Fibroblast of skin of left biceps (primary cell): ENCODE measurements at places on chromosomes 5 and 9.

DNA sequence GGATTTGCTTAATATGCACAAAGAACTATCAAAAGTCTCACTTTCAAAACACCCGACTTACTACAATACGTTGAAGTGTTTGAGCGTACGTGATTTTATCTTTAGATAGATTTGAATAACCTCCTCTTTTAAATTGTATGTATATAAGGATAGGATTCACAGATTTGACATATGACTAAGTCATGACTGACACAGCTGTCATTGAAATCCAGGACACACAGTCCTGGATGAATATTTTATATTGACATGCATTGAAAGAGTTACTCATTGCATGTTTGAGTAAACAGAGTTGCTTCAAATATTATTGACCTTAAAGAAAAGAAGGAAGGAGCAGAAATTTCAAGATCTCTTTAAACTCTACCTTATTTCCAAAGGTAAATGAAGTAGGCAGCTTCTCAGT is 3.3 kb downstream of the MUSK start:
- DNase-seq: no peak

- DNase-seq: no peak
Observed at GRCh38 chr5:94240596-94240992, 377.8 kb downstream of the KIAA0825 start.

DNA sequence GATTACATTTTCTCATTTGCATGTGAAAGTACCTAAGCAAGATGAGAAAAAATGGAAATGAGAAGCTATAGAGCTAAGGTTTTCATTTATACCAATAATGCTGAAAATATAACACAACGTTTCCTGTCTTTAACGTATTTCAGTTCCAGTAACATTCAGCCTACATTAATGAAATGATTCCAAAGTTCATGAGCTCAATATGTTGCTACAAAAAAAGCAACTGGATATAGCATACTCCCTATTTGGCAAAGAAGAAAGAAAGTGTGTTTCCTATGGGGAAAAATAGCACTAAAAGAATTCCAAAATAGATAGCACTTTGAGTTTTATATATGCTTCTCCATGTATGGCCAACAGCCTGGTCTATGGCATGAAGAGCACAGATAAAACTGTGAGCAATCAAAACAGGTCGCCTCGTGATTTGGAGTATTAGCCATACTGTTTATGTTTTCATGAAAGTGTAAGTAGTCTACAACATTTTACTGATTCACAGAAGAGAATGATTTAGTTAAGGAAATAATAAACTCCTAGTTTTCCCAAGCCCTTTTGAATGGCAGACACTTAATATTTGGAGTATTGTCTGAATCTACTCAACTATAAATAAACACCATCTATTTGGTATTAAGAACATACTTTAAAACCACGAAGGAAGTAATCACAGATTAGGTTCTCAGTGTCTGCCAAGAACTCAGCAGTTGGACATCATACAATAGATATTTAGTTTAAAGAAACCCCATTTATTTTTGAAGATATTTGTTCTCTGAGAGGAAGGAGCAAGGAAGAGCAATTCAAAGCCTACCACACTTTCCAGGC is 258.7 kb upstream of the RASA1 start:
- DNase-seq: no peak

DNA sequence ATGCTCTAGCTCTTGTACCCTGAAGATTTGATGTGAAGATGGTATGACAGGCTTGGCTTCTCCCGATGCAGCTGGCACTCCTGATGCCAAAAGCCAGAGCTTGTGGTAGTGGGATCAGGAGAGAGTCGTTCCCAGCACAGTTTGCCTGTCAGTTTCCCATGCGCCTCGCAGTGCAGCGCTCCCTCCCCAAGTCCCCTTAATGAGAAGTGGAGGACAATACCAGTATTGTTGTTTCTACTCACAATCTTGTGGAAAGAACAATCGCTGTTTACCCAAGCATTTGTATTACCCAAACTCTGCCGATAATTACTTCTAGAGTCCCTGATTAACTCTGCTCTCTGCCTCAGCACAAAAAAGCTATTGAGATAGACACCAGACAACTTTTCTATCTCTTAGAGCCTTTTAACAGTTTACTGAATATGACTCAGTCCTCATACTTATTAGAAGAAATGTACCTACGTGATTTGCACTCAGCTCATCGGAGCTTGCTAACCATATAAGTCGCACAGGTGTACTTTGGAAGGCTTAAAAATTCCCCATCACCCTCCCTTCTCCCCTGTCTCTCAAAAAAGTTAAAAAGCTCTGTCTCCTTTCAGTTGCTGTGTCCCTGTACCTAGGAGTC is 283.2 kb upstream of the TMEM161B start:
- no peak for DNase-seq

DNA sequence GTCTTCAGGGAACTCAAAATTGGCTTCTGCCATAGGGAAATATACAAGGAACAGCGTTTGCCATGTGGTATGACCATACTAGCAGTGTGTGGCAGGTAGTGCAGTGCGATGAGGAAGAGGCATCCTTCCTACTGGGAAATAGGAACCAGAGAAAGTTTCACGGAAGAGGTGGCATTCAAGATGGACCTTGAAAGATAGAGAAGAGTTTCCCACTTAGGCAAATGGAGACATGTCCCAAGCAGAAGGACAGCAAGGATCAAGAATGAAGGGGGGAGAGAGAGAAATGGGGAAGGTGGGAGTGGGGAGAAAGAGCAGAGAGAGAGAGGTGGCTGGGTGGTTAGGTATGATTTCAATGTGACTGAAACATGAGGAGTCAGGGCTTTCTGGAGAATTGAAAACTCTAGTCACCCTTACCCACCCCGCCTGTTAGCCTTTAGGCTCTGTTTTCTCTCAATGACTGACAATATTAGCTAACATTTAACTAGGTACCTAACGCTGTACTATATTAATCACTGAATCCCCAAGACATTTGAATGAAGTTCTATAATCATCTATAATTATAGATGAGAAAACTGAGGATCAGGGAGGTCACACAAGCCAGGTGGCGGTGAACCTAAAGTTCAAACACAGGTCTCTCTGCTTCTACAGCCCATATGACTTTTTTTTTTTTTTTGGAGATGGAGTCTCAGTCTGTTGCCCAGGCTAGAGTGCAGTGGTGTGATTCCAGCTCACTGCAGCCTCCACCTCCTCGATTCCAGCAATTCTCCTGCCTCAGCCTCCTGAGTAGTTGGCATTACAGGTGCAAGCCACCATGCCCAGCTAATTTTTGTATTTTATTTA is 171.3 kb downstream of the NR3C1 start:
- no peak for DNase-seq

- DNase-seq: no peak
Observed at GRCh38 chr5:161302559-161302958, 244.0 kb downstream of the GABRB2 start.

- peak; percentile 80 for DNase-seq
Observed at GRCh38 chr5:172897481-172898217, 61.6 kb upstream of the RPL26L1 start.

DNA sequence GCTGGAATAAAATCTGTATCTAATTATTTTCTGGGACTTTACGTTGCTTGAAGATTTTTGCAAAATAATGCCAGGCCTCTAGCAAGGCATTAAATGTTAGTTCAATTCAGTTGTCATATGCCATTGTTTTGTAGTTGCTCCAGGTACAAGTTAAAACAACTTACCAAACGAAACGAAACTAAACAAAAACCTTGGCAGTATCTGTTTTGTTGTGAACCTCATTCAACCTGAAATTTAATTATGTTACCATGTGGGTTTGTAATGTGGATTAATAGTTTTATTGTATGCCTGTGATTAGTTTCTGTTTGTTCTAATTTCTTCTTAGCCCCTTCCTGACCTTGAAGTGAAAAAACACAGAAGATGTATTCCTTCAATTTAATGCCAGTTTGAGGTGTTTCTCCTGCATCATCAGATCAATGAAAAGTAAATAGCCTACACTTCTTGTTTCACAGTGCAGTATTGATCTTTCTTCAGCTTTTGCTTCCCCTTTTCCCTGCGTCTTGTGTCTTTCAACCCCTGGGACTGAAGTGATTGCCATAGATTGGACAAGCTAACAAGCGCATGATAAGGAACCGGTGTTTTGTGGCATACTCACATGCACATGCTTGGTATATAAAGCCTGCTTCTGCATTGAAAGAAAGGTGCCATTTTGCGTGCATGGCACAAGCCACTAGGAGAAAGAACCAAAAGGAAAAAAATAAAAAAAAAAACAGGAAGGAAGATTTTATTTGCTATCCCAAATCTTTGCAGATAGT is 699.0 kb upstream of the ARRDC3 start:
- DNase-seq: no peak

GRCh38 chr5:1059884-1060263 is 51.3 kb downstream of the NKD2 start:
- no peak for DNase-seq

DNA sequence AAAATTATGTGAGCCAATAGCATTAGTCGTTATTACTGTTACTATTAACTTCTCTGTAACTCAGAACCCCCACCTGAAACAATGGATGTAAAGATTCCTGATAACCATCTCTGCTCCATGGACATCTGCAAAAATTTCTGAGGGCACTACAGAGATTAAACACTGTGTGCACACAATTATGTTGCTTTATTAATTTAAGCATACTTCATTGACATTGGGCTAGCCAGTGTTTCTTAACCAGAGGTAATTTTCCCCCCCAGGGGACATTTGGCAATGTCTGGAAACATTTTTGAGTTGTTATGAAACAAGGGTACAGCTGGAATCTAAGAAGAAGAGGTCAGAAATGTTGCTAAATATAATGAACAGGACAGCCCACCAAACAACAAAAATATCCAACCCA is 19.3 kb downstream of the SLIT3 start:
- DNase-seq: no peak
